ENCODE measurements at places on chromosomes 6 and 20.

- no peak for DNase-seq
Observed at GRCh38 chr6:167974640-167975344, 22.7 kb upstream of the KIF25 start.

DNA sequence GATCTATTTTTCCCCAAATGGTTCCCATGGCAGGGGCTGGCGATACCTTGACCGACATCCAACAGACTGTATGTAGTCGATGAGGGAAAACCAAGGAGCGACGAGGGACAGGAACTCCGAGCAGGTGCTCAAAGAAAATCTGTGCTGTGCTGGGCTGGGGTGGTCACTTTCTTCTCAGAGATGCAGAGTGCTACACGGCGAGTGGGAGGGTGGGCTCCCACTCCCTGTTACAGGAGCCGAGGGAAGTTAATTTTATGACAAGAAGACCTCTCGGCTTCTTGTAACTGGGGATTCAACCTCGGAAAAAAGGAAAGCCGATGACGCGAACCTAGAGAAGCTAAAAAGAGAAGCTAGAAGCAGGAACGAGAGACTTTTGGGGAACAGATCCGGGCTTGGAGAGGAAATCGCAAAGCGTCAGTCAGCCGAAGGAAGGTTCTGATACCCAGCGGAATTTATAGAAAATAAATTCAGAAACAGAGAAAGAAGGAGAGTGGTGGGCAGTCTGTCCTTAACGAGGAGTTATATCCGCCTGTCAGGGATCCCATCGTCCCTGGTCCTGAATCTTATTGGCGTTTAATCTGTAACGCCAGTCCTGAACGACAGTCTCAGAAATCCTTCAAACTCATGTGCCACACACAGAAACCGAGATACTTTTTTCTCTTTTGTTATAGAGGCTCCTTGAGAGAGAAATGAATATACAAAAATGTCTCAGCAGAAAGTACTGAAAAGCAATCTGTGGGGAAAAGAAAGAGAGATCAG, 84.6 kb upstream of the ZNF322 start:
- DNase-seq, result no peak

- DNase-seq, result no peak
Observed at GRCh38 chr6:82584194-82584695, 220.6 kb downstream of the TPBG start.

GRCh38 chr20:49534255-49534712, 33.7 kb downstream of the PTGIS start:
- peak; percentile 73 for DNase-seq

DNA sequence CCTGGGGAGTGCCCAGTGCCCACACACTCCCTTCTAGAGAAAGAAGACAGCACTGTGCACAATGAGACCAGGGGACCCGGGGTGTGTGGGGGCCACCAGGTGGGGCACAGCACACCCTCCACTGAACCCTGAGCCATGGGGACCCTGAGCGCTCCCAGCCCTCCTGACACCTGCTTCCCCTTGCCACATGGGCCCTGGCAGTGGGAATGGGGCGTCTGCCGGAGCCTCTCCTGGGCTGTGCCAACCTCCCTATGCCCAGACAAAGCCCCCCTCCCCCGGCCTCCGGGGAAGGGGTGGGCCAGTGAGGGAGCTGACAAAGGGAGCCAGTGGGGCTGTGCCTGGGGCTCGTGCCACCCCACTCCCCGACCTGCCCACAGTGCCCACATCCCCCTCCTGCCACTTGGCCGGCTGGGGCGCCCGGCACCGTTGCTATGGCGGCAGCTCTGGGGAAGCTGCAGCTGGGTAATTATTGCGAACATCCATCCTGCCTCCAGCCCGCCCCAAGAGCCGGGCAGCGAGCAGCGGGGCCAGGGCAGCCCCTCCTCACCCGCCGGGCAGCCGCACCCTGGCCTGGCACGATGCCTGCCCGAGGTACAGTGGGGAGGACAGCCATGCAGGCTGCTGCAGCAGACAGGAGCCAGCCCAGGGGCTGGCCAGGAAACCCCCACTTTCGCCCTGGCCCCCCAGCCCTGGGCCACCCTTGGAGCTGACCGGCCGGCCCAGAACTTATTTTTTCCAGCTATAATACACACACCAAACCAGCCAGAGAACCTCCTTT, 41.9 kb upstream of the NOL4L start:
- no peak for DNase-seq

- no peak for DNase-seq
Observed at GRCh38 chr6:18241208-18242038, 22.9 kb downstream of the DEK start.

DNA sequence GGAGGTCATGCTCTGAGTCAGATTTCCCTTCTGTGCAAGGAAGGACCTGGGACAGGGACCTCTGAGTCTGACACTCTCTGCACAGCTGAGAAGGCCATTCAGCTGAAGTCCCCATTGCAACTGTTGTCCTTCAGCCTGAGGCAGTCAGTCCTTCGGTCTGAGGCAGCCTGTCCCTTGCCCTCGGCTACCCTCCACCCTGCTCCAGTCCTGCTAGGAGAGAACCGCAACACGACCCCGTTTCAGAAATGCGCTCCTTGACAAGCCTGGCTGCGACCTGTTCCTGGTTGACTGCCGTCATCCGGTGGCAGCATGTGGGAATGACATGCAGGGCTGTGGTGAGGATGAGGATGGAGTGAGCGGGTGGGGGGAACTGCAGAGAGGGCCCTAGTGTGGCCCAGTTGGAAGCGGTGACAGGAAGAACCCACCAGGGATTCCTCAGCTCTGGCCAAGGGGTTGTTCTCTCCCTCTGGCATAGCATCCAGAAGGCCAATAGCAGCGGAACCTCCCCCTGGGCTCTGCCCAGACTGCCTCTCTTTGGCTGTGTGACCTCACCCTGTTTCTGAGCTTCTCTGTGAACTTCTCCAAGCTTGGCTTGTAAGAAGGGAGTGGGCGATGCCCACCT, 40.3 kb upstream of the ANGPT4 start:
- DNase-seq, result peak; percentile 80

- no peak for DNase-seq
Observed at GRCh38 chr6:163695414-163695864, 280.9 kb downstream of the QKI start.

DNA sequence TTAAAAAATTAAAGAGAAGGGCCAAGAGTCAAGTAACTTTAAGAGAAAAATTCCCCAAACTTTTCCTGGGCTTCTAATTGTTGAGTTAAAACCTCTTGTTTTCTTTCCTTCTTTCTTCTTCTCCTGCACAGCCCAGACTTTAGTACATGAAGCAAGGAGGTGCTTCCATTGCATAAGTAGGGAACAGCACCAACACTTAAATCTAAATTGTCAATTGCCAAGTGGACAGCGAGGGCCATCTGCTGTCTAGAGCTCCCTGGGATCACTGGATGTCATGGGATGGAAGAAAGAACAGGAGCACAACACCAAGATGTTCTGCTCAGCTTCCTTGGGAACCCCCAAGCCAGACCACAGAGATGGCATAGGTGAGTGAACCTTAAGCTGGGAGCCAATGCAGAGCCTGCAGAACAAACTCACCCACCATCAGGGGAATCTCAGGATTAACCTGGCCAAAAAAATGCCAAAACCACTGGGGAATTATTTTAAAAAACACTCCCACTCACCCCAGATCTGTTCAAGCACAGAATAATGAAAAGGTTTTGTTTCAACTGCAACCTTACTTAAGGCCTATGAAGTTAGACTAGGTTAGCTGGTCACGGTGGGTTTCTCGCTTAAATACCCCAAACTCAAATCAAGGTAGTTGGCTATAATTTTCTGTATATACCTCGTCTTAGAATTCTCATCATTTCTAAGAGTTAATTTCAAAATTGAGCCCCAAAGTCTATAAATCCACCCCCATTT, 67.8 kb downstream of the TNFRSF21 start:
- no peak for DNase-seq

- no peak for DNase-seq
Observed at GRCh38 chr6:2951728-2952127, 19.6 kb downstream of the SERPINB6 start.

Data from GM10248 (cell line).